ENCODE measurements at places on chromosomes 4 and X.

- DNase-seq: no peak
Observed at GRCh38 chrX:68892651-68893050, 63.8 kb downstream of the EFNB1 start.

DNA sequence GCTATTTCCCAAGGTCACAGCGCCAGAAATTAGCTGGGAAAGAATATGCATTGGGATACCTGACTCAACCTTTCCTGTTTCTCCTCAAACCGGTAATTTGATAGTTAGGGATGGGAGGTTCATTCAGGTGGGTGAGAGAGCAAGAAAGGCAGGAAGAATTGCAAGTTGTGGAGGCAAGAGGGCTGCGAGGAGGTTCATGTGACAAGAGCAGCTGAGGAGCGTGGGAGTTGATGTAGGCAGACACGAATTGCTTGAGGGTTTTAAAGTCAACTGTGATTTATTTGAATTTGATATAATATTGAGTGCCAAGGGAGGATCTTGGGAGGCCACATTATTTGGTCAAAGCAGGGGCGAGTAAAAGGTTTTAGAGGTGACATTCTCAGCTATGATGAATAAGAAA is 329.0 kb downstream of the STIM2 start:
- DNase-seq: no peak

- DNase-seq: no peak
Observed at GRCh38 chrX:7110821-7111276, 36.7 kb upstream of the STS start.

- DNase-seq: no peak
Observed at GRCh38 chrX:10854594-10854993, 234.2 kb upstream of the MID1 start.

DNA sequence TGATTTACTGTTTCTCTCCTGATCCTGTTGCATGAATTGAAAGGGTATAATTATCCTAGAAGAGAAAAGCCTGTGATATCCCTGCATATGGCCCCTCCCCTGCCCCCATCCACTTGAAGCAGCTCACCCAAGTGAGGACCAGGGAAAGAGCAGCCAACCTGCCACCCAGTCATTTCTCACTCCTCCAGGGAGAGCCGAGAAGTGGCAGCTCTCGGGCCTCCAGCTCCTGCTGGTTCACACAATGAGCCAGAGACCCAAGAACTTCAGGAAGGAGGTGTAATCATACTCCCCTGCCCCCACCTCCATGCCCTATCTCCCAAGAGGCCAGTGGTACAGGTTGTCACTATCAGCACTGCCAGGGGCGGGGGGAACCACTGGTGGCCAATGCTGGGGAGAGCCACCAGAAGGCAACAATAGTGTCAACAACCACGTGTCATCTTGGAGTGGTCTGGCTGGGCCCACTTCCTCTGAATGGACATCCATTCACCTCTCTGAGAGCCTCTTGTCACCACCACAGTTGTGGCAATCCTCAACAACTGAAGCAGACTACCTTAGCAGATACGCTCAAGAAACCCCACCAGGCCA is 42.9 kb downstream of the APOO start:
- no peak for DNase-seq

GRCh38 chr4:125704726-125705125 is 390.0 kb downstream of the FAT4 start:
- DNase-seq: no peak

DNA sequence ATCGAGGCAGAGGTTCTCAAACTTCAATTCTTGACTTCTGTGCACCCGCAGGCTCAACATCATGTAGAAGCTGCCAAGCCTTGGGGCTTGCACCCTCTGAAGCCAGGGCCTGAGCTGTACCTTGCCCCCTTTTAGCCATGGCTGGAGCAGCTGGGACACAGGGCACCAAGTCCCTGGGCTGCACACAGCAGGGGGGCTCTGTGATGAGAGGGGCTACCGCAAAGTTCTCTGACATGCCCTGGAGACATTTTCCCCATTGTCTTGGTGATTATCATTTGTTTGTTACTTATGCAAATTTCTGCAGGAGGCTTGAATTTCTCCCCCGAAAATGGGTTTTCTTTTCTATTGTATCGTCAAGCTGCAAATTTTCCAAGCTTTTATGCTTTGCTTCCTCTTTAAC is 4.9 kb upstream of the MAGEB17 start:
- no peak for DNase-seq

DNA sequence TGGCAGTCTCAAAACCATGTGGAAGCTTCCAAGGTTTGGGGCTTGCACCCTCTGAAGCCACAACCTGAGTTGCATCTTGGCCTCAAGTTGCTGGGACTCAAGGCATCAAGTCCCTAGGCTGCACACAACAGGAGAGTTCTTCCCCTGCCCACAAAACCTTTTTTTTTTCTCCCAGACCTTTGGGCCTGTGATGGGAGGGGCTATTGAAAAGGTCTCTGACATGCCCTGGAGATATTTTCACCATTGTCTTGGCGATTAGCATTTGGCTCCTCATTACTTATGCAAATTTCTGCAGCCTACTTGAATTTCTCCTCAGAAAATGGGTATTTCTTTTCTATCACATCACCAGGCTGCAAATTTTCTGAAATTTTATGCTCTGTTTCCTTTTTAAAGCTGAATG is 349.5 kb upstream of the EDA2R start:
- no peak for DNase-seq

GRCh38 chr4:30825008-30825770 is 105.0 kb downstream of the PCDH7 start:
- DNase-seq: no peak

- DNase-seq: no peak
Observed at GRCh38 chr4:40164459-40164858, 32.4 kb upstream of the RHOH start.

DNA sequence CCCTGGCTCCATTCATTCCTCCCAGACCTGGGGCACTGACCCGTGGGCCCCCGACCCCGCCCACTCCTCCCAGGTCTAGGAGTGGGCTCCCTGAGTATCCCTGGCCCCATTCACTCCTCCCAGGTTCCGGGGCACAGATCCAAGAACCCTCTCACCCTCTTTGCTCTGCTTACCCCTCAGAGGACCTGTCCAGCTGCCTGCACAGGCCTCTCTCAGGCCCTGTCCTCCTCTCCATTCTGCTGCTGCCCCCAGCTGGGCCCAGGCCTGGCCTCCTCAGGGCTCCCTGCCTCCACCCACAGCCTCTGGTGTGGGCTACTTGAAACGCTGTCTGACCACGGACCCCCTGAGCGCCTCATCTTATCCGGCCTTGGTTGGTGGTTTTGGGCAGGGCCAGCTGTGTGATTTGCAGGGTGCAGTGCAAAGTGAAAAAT is 217.7 kb upstream of the PSAPL1 start:
- DNase-seq: no peak
